ENCODE measurements at places on chromosomes 11 and 22. TPM values are rescaled to one million over a fixed set of nuclear protein-coding genes. Genes with fewer than 3 reads are reported as not detected.

PLEKHA7 gene
- total RNA-seq = 96.6 TPM

DNA sequence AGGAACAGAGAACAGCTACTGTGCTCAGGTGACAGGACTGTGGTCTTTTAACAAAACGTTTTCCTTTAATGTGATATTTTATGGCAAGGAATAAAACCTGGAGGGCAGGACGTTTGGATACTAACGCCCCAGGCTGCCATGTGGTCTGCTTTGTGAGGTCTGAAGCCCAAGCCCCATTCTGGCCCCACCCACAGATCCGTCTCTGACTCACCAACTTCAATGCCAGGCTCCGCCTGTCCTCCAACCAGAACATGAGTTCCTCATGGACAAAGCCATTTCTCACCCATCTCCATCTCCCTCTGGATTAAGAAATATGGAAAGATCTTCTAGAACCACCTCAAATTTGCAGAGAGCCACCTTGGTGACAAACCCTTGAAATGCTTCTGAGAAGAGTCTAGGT, 148.8 kb downstream of the CRYBB2 start:
- no peak for DNase-seq

SERHL2 gene
- total RNA-seq = 7.8 TPM

LARGE2 gene
- 1.4 TPM for total RNA-seq

ATXN10 gene
- 130 TPM for total RNA-seq

- DNase-seq = no peak
These were observed 9.9 kb upstream of the EIF4G2 start for GRCh38 chr11:10818594-10818993.

GRCh38 chr11:113410414-113411135, 23.0 kb downstream of the ANKK1 start:
- DNase-seq = no peak

CDC42EP2 gene
- total RNA-seq = 34.7 TPM

GRCh38 chr22:32920032-32920628, 118.6 kb downstream of the TIMP3 start:
- DNase-seq = peak; percentile 86

DNA sequence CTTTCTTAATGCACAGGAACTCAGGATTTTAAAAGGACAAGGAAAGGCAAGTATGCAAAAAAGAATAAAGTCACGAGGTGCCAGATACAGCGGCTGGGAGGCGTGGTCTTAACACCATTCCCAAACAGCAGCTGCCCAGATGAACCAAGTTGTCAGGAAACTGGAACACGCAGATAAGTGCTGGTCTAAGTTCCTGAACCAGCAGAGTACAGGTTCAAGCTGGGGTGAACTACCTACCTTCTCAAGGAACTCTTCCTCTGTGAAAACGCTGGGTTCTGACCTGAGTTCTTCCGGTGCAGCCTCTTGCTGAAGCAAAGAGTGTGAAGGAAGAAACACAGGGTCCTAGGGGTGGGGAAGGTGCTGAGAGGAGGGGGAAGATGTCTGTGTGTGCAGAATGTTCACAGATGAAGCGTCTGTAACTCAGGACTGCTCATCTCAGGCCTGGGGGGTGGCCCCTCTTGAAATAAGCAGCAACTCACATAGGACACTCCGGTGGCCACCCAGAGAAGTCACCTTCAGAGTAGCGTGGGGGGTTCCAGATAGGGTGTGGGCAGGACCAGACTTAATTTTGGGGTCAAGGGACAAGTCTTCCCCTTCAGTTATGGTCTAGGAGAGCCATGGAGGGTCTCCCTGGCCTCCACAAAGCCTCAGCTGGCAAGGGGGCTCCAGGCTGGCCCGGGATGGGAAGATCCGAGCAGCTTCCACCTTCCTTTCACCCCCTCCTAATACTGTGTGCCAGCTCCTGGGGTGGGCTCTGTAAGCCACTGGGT, 3.2 kb downstream of the TPST2 start:
- DNase-seq = no peak

PKDREJ gene
- total RNA-seq = 0.18 TPM

DNA sequence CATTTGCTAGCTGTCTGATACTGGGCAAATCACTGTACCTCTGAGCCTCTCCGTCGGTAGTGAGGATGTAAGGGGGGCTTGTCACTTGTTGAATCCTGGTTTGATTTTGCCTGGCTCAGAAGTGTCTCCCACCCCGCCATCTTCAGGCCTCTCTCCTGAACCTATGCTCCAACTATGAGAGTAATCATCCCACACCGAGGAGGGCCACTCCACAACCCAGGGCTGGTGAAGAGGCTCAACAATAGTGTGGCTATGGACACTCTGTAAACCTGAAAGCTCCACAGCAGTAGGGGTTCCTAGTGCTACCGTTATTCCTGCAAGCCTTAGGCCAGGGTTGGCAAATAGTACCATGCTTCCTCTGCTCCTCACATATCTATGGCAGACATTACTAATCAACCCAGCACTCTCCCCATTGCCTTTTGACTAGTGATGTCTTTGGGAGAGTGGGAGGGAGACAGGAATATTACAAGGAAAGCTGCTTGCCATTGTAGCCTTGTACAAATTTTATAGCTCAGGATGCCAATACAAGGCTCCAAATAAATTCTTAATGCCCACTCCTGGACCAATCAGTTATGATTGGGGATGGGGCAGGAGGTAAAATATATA, 134.0 kb upstream of the TEAD1 start:
- DNase-seq = no peak

DNA sequence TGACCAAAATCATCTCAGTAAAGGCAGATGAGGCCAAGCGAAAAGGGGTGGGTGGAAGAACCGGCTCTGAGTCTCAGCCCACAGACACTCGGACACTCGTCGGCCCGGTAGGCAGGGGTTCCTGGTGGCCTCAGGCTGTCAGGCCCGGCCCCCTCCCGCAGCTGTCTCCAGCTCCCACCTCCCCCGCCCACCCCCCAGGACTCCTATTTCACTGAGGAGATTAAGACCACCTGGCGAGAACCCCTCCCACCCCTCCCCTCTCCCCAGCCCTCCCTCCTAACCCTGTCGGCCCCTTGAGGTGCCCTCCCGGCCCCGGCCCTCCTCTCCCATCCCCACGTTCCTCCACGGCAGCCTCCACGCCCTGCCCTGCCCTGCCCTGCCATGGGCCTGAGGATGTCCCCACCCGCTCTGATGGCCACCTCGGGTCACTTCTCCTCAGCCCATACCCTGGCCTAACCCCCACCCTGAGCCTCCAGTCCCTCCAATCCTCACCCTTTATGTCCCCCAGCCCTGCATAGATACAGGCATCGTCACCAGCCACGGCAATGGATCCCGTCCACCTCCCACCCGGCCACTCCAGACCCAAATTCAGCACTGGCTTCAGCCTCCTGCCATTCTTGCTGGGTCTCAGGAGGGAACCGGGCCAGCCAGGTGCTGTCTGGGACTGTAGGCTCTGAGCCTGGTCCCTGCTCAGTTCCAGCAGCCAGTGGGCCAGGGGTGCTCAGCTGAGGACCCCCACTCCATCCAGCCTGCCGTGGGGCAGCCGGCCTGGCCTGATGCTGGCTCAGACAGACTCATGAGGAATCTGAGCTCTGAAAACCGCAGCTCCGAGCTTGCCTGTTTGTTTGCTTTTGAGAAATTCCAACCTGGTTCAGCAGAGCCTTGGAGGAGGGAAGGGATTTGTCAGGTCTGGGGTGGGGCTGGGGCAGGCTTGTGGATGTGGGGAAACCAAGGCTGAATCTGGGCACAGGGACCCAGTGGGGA, 9.8 kb upstream of the TBX1 start:
- no peak for DNase-seq

DNA sequence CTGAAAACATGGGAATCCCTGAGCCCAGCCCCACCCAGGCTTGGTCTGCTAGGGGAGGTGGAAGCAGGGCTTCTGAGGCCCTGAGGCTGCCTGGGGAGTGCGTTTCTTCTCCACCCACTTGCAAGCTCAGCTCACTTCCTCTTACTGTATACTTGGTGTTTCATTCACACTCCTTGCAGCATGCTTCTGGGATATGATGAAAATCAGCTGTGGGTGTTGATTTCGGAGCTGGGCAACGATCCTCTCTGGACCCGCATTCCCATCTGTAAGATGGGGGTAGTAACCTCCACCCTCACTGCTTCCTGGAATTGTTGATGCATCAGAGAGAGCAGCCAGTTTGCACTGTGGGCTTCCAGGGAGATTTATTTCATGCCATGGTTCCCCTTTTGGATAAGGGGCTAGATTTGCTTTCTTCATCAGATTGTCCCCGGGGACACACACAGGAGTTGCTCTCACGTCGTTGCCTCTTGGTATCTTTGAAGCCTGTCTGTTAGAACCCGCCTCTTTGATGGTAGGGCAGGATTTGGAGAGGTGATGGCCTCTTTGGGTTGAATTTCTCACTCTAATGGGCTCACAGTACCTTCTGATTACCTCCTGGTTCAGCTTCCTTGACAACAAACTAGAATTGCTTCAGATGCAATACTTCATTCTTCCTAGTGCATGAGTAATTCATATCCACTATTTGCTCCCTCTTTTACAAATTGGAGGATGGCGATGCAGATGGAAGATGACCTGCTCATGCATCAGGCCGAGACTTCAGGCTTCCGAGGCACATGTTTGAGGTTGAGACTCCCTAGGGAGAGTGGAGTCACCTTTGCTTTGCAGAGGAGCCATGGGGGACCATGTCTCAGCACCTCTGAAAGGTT, 40.4 kb downstream of the BCR start:
- DNase-seq = no peak

- DNase-seq = no peak
These were observed 130.2 kb downstream of the NCAM1 start for GRCh38 chr11:113091481-113091780.

DNA sequence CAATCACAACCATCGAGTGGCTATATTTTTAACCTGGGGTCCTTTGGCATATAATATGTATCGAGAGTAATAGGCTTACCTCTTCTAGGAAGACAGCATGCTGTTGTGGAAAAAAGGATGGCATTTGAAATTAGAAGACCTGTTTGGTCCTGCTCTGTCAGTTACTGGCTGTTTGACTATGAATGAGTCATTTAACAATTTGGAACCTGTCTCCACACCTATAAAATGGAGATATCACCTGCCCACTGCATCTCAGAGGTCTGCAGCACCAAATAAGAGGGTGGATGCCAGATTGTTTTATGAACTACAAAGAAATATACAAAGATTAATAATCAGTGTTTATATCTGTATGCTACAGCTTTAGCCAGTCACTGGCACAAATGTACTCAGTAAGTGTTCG, 60.8 kb downstream of the SLC25A17 start:
- no peak for DNase-seq

OR8D1 gene
- total RNA-seq = not detected

MRGPRX3 gene
- not detected for total RNA-seq

GRCh38 chr22:25382762-25383161, 163.3 kb downstream of the CRYBB2 start:
- no peak for DNase-seq

PYGM gene
- 8.1 TPM for total RNA-seq

- peak; percentile 87 for DNase-seq
These were observed 71.0 kb upstream of the TP53I11 start for GRCh38 chr11:45021692-45022141.

DNA sequence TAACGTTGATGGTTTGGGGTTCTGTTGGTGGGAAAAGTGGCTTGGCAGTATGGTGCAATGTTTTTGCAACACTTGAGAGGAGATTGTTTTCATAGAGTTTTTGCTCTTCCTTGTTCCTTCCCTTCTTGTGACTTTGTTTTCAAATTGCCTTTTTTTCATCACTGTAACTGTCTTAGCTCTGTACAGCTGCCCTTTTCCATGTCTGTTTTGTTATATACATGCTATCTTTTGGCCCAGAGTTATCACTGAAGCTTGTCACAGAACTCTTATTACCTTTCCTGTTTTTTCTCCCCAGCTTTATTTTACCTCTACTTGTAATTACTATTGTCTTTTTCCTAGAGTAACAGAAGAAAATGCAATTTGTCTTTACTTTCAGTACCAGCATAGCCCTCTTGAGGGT, 154.1 kb downstream of the DDX10 start:
- no peak for DNase-seq

GRCh38 chr11:20364341-20364792, 853 bp downstream of the HTATIP2 start:
- DNase-seq = no peak

HORMAD2 gene
- total RNA-seq = not detected

GRCh38 chr11:93842461-93842860, 8.0 kb downstream of the VSTM5 start:
- no peak for DNase-seq

- no peak for DNase-seq
These were observed 25.1 kb upstream of the PAMR1 start for GRCh38 chr11:35550374-35551036.

DNA sequence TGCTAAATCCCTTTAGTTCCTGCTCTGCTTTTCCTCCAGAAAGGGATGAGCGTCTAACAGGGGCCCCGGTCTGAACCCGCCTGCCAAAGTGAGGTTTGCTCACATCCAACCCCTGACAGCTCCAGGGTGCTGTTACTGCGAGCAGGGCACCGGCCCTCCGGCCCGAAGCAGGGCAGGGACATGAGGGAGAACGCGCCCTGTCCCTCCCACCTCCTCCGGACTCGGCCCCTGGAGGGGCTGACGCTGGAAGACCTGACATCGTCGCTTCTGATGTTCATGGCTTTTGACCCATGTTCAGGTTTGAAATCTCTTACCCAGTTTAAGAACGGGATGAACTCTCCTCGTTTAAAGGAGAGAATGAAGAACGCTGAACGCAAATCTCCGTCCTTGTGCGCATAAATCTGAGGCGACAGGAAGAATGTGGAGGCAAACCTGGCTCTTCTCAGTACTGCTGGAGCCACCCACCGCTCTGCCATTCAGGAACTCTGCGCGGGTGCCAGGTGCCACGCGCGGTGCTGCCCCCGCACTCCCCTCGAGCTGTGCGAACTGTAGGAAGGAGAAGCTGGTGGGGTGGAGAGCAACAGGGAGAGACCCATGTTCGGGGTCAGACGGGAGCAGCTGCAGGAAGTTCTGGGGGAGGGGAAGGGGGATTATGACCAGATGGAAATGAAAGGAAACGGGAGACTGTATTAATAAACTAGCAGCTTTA, 826 bp upstream of the EEF1G start:
- DNase-seq = peak; percentile 73

GRCh38 chr11:99257131-99257530, 236.4 kb downstream of the CNTN5 start:
- no peak for DNase-seq

DNA sequence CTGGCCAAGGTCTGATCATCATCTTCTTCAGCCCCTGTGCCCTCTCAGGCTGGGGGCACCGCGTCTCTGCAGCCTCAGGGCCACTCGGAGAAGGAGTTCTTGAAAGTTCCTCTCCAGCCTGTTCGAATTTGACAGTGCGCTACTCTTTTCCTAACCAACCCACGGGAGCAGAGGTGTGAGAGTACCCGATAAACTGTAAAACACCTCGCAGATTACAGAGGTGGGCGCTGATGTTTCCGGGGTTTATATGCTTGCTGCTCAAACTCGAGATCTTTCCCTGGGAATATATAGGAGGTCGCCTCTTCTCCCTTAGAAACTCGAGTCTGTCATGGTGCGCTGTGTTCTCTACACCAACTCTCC, 515 bp downstream of the CTR9 start:
- DNase-seq = no peak

DNA sequence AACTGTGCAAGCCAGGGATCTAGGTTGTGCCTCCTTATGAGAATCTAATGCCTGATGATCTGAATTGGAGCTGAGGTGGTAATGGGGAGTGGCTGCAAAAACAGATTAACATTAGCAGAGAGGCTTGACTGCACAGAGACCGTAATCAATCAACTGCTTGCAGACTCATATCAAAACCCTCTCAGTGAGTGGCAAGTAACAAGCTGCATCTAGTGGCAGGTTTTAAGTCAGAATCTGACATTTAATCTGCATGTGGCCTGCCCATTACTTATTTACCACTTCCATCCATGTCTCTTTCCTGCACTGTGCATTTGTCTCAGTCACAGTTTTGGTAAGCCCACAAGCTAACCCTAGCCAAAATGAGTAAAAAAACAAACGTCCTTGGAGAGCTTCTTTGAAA, 11.2 kb downstream of the C11orf58 start:
- no peak for DNase-seq

CD3D gene
- total RNA-seq = 3.8 TPM

GRCh38 chr22:30204742-30205111, 41.8 kb downstream of the LIF start:
- DNase-seq = no peak

Data from sciatic nerve (tissue), 2 donors.